ENCODE measurements at places on chromosomes 5 and 9. TPM values are rescaled to one million over a fixed set of nuclear protein-coding genes. Genes with fewer than 3 reads are reported as not detected.

Gene AP3B1
- 26.1 TPM for polyA plus RNA-seq

Gene SLC46A2
- 1.0 TPM for polyA plus RNA-seq

Gene FRMD3
- 0.26 TPM for polyA plus RNA-seq

Gene PDLIM4
- 33.3 TPM for polyA plus RNA-seq

Gene CCL21
- 50.9 TPM for polyA plus RNA-seq

Gene EXOSC3
- 36.0 TPM for polyA plus RNA-seq

Gene PIP5KL1
- 4.8 TPM for polyA plus RNA-seq

Gene RUFY1
- polyA plus RNA-seq: 31.9 TPM

Gene SLC34A3
- polyA plus RNA-seq: 1.3 TPM

Gene MARCHF3
- 1.5 TPM for polyA plus RNA-seq

Gene CDH10
- polyA plus RNA-seq: not detected

Gene GABRA1
- polyA plus RNA-seq: not detected
